ENCODE measurements at places on chromosomes 13 and 19.

- no peak for DNase-seq
Measured at GRCh38 chr19:57106722-57107235, 13.0 kb upstream of the USP29 start.

GRCh38 chr19:56994251-56995017, 125.4 kb upstream of the USP29 start:
- no peak for DNase-seq

DNA sequence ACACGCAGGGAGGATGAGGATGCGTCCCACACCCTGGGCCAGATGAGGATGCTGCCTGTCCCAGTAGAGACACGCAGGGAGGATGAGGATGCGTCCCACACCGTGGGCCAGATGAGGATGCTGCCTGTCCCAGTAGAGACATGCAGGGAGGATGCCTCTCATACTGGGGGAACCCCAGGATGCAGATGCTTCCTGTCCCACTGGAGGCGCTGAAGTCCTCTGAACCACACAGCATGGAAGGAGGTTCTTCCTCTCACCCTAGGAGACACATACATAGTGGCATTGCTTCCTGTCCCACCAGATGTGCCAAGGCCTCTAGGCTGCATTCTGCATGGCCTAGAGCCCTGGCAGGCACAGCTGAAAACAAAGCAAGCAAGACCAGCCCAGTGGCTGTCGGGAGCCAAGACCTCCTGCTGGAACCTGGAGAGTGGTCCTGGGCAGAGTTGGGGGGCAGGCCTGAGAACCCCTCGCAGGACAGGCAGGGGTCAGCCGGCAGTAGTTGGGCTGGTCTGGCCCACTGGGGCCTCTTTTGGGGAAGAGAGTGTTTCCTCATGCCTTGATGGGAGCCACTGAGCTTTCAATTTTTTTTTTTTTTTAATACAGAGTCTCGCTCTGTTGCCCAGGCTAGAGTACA, 4.3 kb downstream of the HPN start:
- no peak for DNase-seq

DNA sequence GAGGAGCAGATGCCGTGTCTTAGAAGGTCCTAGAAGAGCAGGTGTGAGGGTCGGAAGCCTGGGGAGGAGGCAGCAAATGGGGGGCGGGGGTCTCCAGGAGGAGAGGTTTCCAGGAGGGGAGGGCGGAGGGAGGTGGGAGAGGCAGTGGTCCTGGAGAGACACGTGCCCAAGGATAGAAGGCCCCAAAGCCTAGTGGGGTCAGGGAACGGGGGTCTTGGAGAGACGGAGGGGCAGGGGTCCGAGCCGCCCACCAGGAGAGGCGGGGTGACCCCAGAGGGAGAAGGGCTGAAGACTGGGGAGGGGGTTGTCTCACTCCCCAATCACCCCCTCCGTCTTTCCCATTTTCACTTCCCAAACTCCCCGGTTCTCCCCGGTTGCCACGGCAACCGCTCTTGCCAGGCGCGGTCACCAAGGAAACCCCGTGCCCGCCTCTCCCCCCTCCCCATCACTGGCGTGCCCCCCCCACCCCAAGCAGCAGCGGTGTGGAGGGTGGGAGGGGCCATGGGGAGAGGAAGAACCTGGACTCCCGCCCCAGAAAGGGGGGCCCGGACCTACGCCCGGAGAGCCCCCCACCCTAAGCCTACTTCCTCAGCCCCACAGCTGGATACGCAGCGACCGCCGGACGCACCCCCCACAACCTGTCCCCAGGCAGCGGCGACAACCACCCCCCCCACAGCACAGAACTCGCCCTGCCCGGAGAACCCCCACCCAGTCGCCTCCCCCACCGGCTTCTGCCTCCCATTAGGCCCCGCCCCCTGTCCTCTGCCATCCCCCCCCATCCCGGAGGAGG, 988 bp downstream of the LRRC4B start:
- no peak for DNase-seq

GRCh38 chr19:13881251-13881691, 4.3 kb downstream of the NANOS3 start:
- DNase-seq, result no peak

DNA sequence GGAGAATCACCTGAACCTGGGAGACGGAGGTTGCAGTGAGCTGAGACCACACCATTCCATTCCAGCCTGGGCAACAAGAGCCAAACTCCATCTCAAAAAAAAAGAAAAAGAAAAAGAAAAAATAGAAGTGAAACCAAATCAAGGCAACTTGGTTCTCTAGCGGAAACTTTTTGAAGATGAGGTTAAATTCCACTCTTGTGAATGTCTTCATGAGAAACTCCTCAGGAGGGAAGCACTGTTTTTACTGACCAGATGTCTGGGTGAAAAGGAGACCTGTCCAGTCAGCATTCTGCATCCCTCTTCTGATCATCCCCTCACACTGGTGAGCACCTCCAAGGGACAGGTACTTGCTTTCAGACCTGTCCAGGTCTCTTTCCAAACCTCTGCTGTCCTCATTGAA, 15.8 kb downstream of the BRD4 start:
- DNase-seq, result no peak

GRCh38 chr13:73428706-73429105, 369.9 kb downstream of the KLF5 start:
- DNase-seq, result no peak

DNA sequence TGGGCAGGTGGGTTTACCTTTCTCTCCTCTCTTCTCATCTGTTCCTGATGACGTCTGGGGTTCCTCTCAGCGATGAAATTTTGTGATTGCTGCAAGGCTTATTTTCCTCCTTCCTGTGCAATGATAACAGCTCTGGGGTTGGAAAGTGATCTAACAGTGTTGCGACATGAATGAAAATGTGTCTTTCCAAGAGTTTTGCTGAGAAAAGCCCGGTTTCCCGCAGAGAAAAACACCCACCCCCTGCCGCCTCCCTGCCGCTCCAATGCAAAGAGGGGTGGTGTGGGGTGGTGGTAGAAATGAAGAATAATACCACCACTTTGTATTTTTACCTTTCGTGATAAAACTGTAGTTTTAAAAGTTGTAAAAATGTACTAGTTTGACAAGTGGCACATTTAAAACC, 232.0 kb downstream of the OLFM4 start:
- no peak for DNase-seq

GRCh38 chr19:48495396-48495795, 16.2 kb downstream of the LMTK3 start:
- DNase-seq, result no peak

- DNase-seq, result no peak
Measured at GRCh38 chr13:111621164-111621563, 300.7 kb downstream of the TEX29 start.
